ENCODE measurements at places on chromosomes 7 and 10. TPM values are rescaled to one million over a fixed set of nuclear protein-coding genes. Genes with fewer than 3 reads are reported as not detected.

GRCh38 chr7:2754912-2755311 is 66.9 kb downstream of the AMZ1 start:
- no peak for DNase-seq

Gene EN2
- total RNA-seq: 0.98 TPM

- no peak for DNase-seq
These were observed 67.8 kb downstream of the TBXAS1 start for GRCh38 chr7:139896831-139897230.

Gene FOXI2
- 0.25 TPM for total RNA-seq

- DNase-seq: no peak
These were observed 163.7 kb upstream of the AHR start for GRCh38 chr7:17134786-17135185.

GRCh38 chr10:3655528-3655927 is 129.5 kb downstream of the KLF6 start:
- no peak for DNase-seq

DNA sequence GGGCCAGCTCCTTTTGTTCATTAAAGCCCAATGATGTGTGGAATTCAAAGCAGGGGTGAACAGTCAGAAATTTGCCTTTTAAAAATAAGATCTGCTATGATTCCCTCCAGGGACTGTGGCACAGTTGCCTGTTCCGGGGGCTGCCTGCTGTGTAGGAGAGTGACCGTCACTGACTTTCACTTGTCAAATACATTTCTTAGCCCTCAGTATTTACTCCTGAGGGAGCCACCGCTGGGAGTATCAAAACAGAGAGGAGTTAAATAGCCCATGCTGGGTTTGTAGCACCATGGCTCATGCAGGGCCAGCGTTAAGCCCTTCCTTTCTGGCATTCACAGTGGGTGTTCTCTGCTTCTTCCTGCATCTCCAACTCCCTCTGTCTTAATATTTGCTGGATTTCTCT is 897.8 kb downstream of the SORCS3 start:
- no peak for DNase-seq

Gene MOGAT3
- not detected for total RNA-seq

Gene ERVW-1
- total RNA-seq: not detected

Gene SEMA3E
- 4.4 TPM for total RNA-seq

GRCh38 chr7:93622036-93623033 is 47.8 kb upstream of the CALCR start:
- DNase-seq: no peak

DNA sequence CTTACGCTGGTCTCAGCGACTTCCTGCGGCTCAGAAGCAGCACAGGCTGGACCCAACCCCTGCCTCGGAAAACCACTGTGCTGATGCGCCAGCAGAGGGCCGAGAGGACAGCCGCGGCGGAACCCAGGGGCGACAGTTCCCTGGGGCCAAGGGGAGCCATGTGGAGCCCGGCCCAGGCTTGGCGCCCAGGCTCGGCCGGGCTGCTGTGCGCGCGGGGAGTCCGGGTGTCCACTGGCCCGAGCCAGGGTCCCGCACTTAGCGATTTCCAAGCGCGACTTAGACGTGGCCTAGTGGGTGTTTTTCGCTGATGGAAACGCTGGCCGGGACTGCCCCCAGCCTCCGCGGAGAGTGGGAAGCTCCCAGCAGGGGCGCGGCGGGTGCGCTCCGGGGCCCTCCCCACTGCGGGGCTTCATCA is 18.6 kb upstream of the ZNF32 start:
- DNase-seq: no peak

Gene NEURL1
- 4.2 TPM for total RNA-seq

Gene RAB11FIP2
- 14.7 TPM for total RNA-seq
